Activated CD4-positive, alpha-beta T cell treated with anti-CD3 and anti-CD28 coated beads, Interleukin-2, amount 50 U/mL, for 16 hours (primary cell): ENCODE measurements at places on chromosomes 2 and 18.

DNA sequence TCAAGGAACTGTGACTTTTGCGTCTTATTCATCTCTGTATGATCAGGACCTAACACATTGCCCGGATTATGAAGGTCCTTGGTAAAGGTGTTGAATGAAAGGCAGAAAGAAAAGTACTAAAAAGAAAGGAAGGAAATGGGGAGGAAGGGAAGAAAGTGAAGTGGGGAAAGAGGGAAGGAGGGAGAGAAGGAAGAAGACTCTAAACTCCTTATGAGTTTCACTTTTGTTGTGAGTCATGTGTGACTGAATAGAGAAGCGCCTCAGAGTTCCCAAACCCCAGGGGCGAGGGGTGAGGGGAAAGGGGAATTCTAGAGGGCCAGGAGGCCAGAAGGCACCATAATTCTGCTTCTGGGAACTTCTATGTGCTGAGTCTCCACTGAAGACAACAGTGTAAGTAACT, 30.9 kb upstream of the OSBPL6 start:
- DNase-seq, result no peak

DNA sequence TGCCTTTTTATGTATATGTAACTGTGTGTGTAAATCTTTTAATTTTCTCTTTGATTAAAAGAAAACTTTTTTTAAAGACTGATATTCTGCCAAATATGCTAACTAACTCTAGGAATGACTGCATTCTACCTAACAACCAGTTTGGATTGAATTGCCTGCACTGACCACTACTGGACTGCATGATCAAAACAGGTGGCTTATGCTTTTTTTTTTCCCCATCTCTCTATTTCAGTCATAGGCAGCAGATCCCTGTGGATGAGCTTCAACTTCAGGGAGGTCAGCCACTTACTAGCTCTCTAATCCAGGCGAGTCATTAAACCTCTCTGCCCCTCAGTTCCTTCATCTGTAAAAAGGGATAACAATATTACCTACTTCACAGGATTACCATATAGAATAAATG, 138.6 kb upstream of the SERTAD2 start:
- DNase-seq, result no peak

GRCh38 chr2:127575941-127576432, 40.5 kb downstream of the MYO7B start:
- DNase-seq, result no peak

- DNase-seq, result no peak
Measured at GRCh38 chr2:18998491-18998890, 359.9 kb downstream of the OSR1 start.

DNA sequence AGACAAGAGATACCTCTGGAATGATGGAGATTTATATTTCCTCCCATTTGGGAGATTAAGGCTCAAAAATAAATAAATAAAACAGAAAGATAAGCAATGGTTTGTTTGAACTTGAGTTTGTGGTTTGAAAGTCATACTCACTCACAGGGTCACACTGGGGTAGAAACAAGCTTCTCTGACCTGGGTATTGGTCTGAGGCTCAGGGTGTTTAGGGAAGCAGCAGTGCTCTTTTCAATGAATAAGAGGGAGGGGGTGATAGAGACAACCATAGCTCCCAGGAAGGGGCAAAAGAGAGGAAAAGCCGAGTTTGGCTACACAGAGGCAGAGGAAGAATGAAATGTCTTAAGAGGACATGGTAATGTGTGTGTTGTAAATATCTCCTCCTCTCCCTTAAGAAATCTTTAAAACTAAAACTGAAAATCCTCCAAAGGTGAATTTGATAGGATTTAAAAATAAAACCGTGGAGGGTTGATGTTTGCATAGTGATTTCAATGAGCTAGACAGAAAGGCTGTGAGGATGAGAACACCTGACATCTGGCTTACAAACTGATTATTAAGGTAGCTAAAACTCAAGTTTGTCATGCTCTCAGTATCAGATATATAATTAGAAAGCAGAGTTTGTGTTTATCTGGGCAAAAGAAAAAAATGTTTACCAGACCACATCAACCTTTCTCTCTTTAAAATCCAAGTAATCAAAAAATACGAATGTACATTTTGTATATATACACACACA, 159.9 kb upstream of the TMEFF2 start:
- DNase-seq, result no peak

DNA sequence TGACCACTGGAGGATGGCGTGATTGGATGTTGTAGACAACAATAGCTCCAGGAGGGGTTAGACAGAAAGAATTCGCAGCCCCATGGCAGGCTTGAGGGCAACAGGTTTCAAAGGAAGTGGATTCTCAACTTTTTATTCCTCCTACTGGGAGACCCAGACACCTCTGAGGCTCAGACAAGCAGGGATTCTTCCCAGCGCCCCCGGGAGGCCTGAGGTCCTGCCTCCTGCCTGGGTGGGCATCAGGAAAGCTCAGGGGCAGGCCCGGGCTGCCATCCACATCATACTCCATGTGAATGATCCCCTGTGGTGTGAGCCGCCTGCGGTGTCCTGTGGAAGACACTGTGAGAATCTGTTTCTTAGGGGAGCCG, 203.5 kb downstream of the CYP26B1 start:
- DNase-seq, result no peak

DNA sequence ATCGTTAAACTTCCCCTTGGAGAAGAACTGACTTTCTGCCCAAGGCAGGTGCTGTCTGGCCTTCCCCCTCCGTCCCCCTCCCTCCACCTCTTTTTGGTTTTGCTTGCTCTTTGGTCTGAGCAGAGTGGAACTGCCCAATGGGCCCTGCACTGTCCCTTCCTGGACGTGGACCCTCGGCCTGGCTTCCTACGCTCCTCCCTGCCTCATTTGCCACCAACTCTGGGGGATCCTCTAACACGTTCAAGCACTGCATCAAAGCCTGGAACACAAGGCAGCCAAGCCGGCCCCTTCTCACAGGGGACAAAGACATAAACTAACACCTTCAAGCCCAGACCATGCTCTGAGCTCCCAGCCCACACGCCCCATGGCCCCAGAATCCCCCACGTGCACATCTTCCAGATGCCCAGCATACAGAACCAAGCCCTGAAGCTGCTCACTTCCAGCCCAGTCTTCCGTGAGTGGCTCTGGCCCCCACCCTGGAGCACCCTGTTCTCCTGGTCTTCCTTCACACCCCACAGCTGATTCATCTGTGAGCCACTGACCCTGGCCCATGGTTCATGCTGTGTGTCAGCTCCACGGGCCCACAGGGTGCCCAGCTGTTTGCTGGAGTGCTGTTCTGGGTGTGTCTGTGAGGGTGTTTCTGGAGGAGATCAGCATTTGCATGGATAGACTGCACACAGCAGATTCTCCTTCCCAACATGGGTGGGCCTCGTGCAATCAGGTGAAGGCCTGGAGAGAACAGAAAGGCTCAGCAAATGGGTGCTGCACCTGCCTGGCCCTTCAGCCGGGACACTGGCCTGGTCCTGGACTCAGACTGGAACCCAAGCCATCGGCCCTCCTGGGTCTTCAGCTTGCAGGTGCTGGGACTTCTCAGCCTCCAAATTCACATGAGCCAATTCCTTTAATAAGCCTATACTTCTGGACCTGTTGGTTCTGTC, 247.1 kb upstream of the SALL3 start:
- no peak for DNase-seq

DNA sequence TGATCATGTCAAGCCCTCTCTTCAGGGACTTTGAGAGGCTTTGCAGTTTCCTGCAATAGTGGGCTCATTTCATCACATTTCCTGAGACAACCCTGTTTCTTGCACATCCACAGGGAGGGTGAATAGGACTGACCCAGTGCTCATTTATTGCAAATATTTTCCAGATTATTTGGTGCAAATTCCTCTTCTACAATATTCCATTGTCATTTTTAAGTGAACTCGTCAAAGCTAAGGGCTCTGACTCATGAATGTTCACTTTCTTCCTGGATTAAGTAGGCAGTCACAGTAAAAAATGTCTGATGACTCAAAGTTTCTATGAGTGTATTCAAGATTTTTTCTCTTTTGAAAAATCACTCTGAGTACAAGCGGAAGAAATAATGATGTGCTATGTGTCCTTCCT, 225.5 kb upstream of the GALNT5 start:
- DNase-seq, result no peak

- no peak for DNase-seq
Measured at GRCh38 chr2:150404147-150404546, 83.3 kb downstream of the RND3 start.

- DNase-seq, result no peak
Measured at GRCh38 chr2:84194949-84195644, 264.0 kb downstream of the SUCLG1 start.

DNA sequence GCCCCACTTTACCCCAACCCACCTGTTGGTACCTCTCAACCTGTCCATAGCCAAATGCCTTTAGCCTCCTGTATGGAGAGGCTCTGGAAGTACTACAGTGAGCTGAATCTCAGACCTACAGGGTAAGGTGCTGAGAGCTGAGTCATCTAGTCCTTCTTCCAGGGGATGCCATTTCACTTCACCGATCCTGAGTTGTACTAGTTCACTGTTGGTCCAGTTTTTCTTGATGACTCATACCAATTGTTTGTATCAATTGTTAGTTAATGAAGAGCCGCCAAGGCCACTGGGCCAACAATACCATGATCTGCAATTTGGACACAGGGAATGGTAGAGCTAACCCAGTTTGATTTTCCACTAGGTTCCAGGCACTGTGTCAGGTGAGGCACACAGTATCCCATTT, 257.0 kb downstream of the CLIP4 start:
- DNase-seq, result no peak

GRCh38 chr18:21489119-21489750, 111.3 kb downstream of the ESCO1 start:
- DNase-seq, result peak; percentile 51

DNA sequence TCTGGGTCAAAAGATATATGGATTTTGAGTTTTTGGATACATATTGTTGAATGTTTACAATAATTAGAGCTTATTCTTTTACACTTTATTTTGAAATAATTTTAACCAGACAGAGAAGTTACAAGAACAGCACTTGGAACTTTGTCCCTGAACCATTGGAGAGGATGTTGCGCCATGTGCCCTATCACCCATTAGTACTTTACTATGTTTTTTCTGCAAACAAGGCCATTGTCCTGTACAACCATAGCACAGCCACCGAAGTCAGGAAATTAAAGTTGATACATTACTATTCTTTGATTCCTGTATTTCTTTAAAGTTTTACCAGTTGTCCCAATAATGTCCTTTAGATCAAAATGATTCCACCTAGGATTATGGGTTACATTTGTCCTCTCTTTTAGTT, 188.8 kb downstream of the ACKR3 start:
- DNase-seq, result no peak

DNA sequence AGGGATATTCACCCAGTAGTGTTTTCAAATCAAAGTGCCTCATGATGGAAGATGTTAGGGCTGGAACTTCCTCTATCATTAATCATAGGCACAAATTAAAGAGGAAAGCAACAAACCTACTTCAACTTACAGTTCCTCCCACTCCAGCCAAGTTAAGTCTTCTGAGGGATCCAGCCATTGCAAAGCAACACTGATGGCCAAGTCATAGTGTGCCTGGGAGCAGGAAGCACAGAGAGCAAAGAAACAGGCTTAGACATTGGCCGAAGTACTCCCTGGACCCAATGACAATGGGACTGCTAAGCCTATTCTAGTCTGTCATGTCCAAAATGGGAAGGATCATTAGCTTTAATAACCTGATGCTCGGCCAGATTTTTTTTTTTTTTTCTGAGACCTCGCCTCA, 7.0 kb downstream of the C2orf80 start:
- no peak for DNase-seq

- DNase-seq, result no peak
Measured at GRCh38 chr2:71634567-71634966, 181.2 kb downstream of the DYSF start.

DNA sequence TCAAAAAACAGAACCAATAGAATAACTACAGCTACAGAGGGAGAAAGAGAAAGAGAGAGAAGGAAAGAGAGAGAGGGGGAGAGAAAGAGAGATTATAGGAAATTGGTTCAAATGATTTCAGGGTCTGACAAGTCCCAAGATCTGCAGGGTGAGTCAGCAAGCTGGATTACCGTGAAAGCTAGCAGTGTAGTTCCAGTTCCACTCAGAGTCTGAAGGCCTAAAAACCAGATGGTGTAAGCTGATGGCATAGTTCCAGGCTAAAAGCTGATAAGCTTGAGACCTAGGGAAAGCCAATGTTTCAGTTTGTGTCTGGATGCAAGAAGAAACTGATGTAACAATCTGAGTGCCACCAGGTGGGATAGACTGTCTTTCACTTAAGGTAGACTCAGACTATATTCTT, 397.7 kb downstream of the TRIB2 start:
- DNase-seq, result no peak

DNA sequence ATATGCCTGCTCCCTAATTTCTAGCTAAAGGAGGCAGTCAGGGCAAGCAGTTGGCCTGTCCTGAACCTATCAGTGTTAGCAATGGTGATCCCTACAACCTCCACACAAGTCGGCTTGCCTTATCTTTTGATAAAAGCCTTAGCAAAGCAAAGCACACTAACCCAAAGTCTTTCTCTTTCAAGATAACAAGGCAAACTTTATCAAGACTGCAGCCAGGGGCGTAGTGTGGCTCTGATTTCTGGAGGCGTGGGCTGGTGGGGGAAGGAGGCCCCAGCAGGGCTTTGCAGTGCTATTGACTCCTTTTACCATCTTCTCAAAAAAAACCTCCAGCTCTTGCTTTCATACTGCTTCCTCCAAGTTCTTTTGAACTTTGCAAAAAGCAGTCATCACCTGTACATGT, 40.2 kb upstream of the LAMA1 start:
- DNase-seq, result no peak

- DNase-seq, result no peak
Measured at GRCh38 chr2:37838541-37839167, 86.4 kb upstream of the RMDN2 start.

GRCh38 chr18:50594942-50595341, 35.1 kb downstream of the MAPK4 start:
- no peak for DNase-seq

DNA sequence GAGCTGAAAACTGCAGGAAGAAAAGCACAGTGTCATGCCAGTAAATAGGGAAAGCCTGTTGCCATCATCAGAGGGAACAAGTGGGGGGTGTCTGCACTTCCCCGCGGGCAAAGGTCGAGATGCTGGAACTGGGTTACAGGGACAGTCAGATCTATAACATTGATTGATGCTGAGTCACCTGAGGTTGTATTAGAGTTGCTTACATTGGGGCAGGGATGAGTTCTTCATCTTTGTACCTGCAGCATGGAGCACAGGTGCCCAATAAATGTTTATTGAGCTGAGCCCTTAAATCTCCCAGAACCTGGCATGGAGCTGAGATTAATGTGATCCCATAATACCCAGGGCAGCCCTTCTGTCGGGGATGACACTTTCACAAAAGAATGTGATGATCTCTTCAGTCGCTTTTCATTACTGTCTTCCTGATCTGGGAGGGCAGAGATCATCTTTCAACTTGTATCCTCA, 5.9 kb upstream of the RNF152 start:
- DNase-seq, result no peak

- DNase-seq, result no peak
Measured at GRCh38 chr2:126837966-126838715, 60.5 kb upstream of the TEX51 start.

GRCh38 chr2:22494156-22494555, 890.8 kb upstream of the KLHL29 start:
- no peak for DNase-seq

GRCh38 chr2:197803033-197803444, 1.4 kb upstream of the PLCL1 start:
- peak; percentile 54 for DNase-seq
